Thoracic aorta (tissue), 2 donors: ENCODE measurements at places on chromosomes 3 and 15.

DNA sequence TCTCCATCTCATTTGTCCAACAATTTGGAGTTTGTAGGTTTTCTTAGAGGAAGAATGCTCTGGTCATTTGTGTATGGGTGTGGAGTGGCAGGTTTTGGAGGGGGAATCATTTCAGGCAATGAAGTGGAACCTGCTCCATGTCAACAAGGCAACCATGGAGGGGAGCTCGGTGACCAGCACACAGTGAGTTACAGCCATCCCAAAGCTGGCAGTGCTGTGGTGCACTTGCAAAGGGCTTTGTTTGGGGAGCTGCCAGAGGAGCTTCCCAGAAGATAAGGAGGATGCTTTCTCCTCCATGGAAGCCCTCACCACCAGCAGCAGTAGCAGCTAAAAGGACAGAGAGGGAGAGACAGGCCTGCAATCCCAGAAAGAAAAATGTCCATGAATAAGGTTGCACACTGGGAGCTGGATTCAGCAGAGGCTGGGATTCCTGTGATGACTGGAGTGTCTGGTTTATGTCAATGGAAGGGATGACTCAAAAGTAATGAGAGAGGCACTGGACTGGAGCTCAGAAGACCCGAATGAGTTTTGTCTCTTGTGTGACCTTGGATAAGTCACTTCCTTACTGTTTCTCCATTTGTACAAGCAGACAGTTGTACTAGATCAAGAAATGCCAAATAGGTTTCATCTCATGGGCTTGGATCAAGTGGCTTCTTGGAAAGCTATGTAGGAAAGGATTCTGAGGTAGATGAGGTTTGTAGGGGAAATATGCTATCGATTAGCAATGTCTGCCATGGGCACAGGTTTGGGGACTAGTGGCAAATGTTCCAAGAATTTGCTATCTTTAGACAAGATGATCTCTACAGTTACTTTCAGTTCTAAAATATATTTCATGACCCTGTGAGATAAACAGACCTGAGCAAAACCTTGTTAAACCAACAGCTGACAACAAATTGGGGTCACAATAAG lies 27.2 kb upstream of the UBE2Q2 start:
- DNase-seq: no peak

GRCh38 chr3:114809668-114810413 lies 337.2 kb downstream of the ZBTB20 start:
- no peak for DNase-seq

DNA sequence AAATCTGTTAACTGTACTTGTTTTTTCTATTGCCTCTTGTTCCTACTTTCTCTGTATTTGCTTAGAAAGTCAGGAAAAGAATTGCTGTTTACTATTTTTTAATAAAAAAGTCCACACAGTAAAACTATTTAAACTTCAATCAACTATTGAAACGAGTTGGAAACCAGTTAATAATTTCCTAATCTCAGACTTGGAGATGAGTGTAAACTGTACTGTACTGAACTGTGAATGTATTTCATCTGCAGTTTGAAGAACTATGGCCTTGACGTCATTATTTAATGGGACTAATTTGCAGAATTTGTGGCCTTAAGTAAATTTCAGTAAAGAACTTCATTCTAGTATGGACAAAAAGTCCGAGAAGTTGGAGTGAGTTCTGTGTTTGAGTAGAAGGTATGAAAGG lies 89.1 kb downstream of the LRRC28 start:
- no peak for DNase-seq

DNA sequence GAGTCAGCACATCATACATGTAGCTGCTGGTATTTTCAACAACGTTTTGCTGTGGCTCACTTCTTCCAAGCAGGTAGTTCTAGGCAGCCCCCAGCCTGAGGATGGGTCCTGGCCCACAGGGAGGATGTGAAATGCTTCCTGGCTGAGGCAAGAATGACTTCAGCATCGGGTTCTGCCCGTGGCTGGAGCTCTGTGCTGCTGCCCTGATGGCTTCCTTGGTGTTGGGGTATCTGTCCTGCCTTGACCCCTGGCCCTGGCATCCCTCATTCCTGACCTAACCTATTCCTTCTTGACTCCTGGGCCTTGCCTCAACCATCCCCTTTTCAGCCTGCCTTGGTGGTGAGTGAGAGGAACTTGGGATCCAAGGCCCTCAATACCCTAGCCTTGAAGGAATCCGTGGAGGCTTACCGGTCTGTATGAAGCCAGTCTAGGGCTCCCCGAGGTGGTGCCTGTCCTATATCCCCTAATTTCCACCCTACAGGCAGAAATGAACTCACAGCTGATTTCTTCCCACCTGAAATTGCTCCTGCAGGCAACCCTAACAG lies 300.6 kb downstream of the TLE3 start:
- no peak for DNase-seq
